ENCODE measurements at places on chromosomes 7 and 10.

DNA sequence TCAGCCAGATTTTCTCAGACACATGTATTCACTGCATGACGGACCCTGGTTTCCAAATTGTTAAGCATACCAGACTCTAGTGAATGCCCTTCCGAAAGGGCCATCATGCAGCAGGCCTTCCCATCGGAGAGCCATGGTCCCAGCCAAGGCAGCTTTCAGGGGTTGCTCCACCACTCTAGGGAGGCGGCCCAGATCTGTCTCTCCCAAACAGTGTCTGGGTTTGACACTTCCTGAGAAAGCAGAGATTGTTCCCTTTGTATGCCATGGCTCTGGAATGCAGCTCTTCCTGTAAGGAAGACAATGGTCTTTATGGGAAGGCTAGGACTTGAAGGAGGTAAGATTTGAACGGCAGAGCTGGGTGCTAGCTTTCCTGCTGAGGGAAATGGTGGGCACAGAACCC is 178.8 kb upstream of the BMPER start:
- DNase-seq, result no peak

DNA sequence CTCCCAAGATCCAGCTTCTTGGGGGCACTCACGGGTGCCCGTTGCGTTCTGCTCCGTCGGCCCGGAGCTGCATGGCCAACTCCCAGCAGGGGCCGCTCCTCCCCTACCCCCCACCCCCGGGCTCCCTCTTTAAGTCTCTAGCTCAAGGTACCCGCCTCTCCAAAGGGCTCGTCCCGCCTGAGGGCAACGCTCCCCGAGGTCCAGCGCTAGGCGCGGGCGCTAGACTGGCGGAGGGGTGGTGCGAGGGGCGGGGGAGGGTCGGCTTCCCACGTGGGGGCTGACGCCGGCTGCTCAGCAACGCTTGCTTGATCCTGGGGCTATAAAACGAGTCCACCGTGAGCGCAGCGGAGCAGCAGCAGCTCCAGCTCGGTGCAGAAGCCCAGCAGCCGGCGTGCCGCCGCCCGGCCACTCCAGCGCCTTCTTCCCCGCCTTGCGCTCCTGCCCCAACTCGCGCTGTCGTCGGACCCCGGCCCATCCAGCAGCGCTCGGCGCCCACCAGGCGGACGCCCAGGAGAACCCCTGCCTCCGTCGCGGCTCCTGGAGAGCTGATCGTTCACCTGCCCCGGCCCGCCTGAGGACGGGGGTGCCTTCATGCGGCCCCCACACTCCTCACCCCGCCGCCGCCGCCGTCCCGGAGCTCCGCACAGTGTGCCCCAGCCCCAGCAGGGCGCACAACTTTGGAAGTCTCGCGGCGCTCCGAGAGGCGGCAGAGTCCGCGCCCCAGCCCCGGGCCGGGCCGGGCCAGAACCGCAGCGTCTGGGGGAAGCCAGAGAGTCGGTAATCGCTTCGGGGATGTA is at the start of gene ADRA2A:
Gene ADRA2A, plus strand, starts transcription at position 348 of the 797 bp plus-strand sequence. CDS start 968 bp downstream, outside the sequence.
- peak; percentile 16 for DNase-seq

GRCh38 chr10:64059884-64060283 is 538.7 kb downstream of the REEP3 start:
- no peak for DNase-seq

- DNase-seq, result peak; percentile 28
Measured at GRCh38 chr7:141700848-141701371, 1.1 kb downstream of the DENND11 start.

GRCh38 chr10:24382596-24382978 is 173.6 kb downstream of the KIAA1217 start:
- DNase-seq, result no peak

DNA sequence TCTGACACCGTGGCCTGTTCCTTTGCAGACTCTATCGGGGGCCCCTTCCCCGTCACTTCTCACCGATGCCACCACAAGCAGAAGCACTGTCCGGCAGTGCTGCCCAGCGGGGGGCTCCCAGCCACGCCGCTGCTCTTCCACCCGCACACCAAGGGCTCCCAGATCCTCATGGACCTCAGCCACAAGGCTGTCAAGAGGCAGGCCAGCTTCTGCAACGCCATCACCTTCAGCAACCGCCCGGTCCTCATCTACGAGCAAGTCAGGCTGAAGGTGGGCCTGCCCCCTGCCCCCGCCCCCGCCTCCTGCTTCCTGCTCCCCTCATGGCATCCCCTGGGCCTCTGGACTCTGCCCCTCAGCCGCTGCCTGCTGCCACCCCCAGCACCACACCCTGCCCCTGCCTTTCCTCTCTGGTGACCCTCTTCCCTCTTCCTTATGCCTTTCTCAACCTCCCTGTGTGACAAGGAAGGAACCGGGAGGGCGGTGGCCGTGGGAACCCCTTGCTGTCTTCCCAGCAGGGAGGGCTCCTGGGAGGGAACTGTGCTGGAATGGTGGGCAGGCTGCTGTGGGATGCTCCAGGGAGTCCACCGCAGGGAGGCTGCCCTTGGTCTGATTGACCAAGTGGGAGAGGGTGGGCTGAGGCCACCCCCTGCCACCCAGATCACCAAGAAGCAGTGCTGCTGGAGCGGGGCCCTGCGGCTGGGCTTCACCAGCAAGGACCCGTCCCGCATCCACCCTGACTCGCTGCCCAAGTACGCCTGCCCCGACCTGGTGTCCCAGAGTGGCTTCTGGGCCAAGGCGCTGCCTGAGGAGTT is 77.5 kb downstream of the NEURL1 start:
- DNase-seq, result no peak

GRCh38 chr7:2282185-2282751 is 32.0 kb downstream of the SNX8 start:
- DNase-seq, result no peak

DNA sequence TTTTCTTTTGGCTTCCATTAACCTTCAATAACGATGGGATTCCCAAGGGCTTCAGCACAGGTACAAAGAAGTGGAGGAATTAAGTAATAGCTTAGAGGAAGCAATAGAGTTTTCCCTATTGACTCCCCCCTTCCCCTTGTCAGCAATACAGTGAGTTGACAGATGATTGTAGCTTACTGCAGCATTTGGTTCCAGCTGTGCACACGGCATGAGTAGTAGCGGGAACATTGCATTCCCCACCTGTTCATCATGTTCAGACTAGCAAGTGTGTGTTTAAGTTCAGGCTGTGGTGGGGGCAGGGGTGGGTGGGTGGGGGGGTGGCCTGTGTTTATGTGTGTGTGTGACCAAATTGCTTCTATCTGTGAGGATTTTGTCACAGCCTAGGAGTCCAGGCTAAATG is 4.6 kb upstream of the ADRA2A start:
- no peak for DNase-seq

DNA sequence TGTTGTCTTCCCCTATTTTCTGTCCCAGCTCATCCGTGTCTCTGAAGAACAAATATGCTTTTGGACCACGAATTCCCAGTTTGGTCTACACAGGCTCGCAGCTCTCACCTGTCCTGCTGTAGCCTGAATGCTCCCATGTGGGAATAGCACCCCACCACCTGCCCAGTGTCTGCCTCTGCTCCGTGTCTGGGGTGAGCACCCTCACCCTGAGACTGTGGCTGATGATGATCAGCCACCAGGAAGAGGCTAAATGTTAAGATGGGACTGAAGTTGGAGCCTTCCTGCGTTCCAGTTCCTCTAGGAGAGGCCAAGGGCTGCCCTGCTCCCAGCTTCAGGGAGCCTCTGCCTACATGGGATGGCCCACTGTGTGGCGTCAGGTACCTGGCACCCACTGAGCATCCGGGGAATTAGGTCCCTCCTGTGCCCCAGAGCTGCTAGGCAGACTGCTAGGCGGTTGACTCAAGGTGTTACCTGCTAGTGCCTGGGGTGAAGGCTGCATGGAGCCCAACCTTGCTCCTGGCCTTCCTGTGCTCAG is 3.7 kb downstream of the PGAM2 start:
- DNase-seq, result no peak

All from midbrain (tissue), 1 donor.